ENCODE measurements at places on chromosomes 5 and 9.

DNA sequence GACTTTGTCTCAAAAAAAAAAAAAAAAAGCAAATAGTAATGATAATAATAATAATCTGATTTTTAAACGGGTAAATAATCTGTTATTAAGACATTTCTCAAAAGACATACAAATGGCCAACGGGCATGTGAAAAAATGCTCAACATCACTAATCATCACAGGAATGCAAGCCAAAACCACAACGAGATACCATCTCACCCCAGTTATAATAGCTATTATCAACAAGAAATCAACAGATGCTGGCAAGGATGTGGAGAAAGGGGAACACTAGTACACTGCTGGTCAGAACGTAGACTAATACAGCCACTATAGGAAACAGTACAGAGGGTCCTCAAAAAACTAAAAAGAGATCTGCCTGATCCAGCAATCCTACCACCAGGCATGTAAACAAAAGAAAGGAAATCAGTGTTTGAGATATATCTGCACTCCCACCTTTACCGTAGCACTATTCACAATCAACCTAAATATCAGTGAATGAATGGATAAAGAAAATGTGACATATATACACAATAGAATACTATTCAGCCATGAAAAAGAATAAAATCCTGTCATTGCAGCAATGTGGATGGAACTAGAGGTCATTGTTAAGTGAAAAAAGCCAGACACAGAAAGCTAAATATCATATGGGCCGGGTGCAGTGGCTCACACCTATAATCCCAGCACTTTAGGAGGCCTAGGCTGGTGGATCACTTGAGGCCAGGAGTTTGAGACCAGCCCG is 24.9 kb downstream of the VAV2 start:
- DNase-seq: no peak

GRCh38 chr5:6847870-6848269 is 134.6 kb downstream of the TENT4A start:
- no peak for DNase-seq

GRCh38 chr5:35159370-35159742 is 70.9 kb downstream of the PRLR start:
- no peak for DNase-seq

GRCh38 chr5:86864051-86864450 is 246.3 kb downstream of the COX7C start:
- no peak for DNase-seq

DNA sequence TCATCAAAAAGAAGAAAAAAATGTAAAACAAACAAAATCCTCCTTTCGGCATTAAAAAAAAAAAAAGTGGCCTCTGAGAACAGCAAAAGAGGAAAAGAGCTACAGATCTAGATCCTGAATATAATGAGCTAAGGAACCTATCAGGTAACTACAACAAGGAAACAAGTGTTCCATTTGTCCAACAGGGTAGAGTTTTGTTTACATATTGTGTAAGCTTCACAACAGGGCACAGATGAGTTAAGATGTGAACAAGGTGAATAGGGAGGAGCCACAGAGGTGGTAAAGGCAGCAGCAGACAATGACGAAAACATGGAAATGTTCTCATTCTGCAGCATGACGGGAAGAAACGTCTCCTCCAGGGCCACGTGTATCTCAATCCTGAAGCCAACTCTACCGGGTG is 14.4 kb downstream of the ELP1 start:
- no peak for DNase-seq

- no peak for DNase-seq
Observed at GRCh38 chr5:170960567-170960966, 98.7 kb downstream of the RANBP17 start.

DNA sequence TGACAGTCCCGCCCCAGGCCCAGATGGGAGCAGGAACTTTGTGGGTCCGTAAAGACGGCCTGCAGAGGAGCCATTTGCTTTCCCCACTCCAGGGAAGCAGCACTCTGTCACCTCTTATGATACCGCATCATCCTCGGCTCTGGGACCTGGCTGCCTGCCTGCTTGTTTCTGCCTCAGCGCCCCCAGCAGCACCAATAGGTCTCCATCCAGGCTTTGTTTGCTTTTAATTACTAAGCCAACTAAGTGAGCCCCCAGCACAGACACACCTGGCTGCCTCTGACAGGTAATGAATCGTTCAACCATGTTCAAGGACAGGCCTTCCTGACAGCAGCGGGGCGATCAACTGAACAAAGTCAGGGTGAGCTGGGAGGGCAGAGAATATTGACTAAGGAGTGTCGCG is 141.4 kb downstream of the C5orf15 start:
- no peak for DNase-seq

DNA sequence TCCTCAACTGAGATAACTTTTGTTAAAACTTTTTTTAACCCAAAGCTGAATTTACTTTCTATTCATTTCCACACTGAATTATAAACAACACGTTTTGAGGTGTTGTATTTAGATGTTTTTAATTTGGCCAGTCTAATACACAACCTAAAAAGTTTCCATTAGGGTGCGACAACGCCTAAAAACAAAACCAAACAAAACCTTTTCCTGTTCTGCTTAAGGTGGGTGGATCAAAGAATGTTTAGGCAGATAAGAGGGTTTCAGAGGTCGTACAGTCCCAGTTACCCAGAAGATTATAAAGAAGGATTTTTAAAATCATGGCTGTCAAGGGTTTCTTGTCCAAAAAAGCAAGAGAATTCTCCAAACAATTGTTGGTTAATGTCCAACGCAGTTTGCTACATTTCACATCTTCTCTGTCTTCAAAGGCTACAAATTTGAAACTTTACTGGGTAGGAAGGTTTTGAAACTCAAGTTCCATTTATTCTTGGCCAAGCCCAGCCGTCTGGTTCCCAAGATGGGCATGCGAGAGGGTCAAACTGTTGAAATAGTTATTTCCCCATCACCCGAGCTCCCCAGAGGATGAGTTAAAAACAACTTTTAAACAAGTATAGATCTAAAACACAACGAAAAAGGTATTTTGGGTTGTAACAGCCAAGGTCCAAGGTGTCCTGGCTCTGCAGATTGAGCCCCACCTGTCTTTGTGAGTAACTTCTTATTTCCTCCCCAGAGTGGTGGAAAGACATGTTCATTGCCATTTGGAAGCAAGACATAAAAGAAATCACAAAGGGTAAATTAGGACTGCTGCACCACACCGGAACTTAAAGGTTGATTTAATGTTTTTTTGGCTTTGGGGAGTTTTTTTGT is 122.8 kb upstream of the MAP3K1 start:
- peak; percentile 26 for DNase-seq

DNA sequence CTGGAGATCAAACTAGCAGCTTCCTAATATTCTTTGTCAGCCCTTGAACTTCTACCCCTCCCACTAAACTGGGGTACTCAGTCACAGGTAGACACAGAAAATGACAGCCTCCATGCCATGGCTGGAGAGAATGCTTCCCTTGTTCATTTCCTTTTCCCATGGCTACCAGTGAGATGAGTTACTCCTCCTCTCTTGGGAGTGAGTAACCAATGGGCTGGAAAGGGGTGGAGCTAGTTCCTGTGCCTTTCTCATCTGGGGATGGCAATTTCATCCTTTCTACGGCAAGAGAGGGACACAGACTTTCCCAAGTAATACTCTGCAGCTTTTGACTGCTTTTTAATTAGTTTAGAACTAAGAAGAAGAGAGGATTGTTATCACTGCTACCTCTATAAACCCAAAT is 1045.6 kb upstream of the WWC1 start:
- no peak for DNase-seq

- no peak for DNase-seq
Observed at GRCh38 chr9:99305124-99305523, 83.0 kb downstream of the SEC61B start.

- DNase-seq: no peak
Observed at GRCh38 chr5:91049112-91049511, 334.0 kb downstream of the ARRDC3 start.

GRCh38 chr9:14207352-14207995 is 106.5 kb downstream of the NFIB start:
- no peak for DNase-seq

DNA sequence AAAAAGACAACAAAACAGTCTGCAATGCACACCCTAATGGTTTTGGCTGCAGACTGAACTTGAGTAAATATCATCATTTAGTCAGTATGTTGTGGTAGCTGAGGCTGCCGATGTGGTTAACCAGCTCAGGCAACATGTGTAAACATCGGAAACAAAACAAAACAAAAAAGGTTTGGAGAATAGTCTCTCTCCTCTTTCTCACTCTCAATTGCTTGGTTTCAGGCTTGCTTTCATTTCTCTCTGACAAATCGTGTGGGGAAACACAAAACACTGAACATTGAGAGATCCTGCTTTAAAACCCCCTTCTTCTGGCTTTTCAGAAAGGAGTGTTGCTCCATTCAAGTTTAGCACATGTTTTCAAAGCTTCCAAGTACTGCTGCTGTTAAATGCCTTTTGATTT is 453.3 kb downstream of the BNC2 start:
- no peak for DNase-seq

GRCh38 chr5:133741396-133741795 is 129.1 kb upstream of the FSTL4 start:
- DNase-seq: no peak

DNA sequence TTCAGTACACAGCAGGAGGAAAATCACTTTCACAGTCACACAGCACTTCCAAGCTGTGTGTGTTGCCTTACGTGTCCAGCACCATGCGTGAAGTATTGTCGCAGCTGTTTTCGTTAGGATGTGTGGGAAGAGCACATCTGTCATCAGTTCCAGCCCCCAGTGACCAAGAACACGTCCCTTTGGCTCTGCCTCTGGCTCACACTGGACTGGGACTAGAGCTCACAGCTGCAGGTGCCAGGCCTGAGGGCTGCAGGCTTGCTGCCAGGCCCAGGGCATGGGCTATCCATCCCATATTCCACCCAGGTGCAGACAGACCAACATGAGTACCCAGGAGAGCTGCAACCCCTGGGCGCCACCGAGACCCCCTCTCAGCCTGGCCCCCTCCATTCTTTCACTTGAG is 60.5 kb upstream of the ANKRD33B start:
- no peak for DNase-seq

DNA sequence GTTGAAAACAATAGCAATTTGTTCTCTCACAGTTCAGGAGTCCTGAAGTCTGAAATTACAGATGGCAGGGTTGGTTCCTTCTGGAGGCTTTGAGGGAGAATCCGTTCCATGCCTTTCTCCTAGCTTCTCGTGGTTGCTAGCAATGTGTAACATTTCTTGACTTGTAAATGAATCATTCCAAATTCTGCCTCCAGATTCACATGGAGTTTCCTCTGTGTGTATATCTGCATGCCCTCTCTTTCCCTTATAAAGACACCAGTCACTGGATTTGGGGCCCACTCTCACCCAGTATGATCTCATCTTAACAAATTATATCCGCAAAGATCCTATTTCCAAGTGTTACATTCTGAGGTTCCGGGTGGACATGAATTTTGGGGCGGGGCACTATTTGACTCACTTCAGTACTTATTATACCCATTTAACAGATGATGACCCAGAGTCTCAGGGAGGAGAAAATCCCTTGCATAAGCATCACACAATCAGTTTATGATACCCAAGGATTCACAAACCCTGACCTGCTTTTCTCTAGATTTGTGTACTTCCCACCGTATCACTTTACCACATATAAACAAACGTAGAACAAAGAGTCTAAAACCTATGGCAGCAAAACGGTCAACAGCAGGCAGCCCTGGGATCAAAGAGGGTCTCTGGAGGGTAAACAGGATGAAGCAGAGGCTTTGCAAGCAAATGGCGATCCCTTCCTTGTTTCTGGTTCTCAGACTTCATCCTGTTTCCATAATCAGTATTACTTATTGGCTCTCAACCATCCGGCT is 93.7 kb downstream of the C9orf152 start:
- DNase-seq: no peak
